H7 (cell line): ENCODE measurements at places on chromosomes 7 and 10. TPM values are rescaled to one million over a fixed set of nuclear protein-coding genes. Genes with fewer than 3 reads are reported as not detected.

DNA sequence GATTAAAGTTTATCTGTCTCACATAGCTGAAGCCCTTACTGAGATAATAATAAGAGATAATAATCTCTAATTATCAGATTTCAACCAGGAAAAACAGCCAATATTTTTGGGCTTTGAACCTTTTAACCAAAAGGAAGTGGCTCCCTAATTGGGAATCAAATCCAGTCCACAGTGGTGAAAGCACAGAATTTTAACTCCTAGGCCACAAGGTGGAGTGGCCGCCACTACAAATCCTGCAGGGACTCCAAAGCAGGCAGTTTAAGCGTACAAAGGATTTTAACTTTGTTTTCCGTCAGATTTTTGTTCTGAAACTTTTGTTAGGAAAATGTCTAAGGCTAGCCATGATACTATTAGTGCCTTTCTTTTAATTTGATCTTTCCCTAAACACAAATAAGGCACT is 99.6 kb upstream of the CCNY start:
- peak; percentile 50 for DNase-seq

DNA sequence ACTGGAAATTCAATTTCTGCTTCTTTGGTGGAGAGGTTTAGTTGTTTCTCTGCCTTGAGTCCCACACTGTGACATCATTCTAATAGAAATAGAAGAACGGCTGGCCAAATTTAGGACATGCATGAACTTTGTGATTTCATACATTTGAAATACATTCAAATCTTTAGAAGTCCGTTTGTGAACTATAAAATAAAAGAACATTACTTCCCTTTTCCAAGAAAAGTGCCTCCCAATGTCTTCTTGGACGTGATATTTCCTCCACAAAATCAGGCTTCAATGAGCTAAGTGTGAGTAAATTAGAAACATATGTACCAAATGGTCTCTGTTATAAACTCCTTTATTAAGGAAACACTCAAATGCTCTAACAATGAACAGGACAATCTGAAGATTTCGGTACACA is 314.5 kb upstream of the AKR1E2 start:
- no peak for DNase-seq

GRCh38 chr7:18703685-18704084 is 208.1 kb downstream of the HDAC9 start:
- no peak for DNase-seq

DNA sequence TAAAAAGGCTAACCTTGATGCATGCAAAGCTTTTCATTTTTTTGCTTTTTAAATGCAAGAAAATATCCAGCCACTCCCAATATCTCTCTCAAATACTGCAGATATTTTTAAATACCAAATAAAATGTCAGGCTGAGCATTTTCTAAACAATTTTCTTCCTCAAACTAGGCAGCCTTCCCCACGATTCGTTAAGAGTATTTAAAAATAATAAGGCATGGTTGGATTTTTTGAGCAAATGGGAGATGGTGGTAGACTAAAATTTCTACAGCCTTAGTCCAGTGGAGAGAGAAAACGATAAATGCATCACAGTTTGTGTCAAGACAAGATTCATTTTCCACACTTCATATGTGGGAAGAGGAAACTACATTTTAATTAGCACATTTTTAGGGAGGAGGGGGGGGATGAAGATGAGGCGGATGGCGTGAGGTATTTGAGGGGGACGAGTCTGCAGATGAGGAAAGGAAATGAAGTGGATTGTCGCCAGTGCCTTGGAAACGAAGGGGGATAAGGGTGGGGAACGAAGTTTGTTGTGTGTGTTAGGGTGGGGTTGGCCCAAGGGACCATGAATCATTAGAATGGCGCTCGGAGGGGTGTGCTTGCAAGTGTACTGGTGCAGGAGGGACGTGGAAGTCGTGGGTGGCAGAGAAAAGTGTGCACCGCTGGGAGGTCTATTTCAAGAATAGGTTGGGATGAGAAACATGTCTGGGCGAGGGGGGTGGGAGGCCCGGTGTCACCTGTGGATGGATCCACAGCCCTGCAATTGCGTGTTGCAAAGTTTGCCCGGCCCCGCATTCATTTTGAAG is 1.2 kb upstream of the ADD3 start:
- DNase-seq = peak; percentile 21

- no peak for DNase-seq
These were observed 17.7 kb downstream of the CACNB2 start for GRCh38 chr10:18157881-18158280.

DNA sequence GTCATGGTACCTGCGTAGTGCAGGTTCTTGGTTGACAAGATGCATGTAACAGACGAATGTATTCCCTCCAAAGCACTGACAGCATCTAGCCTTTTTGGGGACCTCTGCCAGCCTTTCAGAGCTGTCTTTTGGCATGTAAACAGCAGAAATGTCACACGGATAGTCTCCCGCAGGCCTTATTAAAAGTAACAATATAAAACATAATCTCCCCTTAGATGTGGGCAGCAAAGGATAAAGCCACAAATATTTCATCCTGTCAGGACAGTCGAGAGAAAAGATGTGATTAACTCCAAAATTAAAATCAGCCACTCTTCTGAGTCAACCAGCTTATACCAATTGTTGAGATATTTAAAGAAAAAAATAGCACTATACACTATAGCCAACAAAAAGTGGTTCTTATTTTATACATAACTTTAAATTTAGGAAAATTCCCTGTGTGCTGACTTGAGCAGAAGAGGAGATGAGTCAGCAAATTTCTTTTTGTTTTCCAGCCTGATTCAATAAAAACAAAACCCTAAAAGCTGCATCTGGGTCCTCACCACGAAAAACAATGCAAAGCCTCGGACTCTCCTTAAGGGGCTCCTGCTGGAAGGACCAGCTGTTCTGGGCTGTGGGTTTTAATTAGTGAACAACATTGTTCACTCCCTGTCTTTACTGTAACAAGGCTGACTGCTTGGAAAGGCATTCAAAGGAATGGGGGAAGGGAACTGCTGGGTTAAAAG is 240.2 kb downstream of the ADAM12 start:
- no peak for DNase-seq

- peak; percentile 100 for DNase-seq
These were observed at the start of gene STK32C for GRCh38 chr10:132307823-132308586. Gene STK32C (minus strand): TSS chr10:132307950. CDS start chr10:132307833, 117 bp downstream.

- DNase-seq = no peak
These were observed 726.1 kb downstream of the TNS3 start for GRCh38 chr7:46855851-46856250.

The ZNF365 gene
- not detected in 2 replicates for total RNA-seq

The WNT8B gene
- 0.10 and 0.37 TPM in 2 replicates for total RNA-seq

The CCL24 gene
- total RNA-seq = not detected in 2 replicates

The CTAGE4 gene
- 4.9 and 7.5 TPM in 2 replicates for total RNA-seq

The NUDT13 gene
- 0.38 and 1.3 TPM in 2 replicates for total RNA-seq
